ENCODE measurements at places on chromosomes 1 and 21.

DNA sequence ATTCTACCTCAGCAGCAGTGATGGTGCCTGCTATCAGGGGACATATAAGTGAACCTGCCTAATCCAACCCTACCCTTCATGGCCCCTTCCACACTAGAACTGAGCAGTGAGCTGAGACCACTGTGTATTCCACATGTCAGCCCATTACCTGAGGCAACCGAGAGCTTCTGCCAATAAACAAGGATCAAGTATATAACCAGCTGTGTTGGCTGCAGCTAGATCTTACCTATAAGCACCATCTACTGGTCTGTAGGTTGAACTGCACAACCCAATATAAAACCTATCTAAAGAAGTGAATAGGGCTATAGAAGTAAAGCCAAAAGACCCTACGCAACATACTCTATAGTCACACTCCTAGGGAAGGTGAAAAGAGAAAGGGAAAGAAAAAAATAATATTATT is 376.9 kb downstream of the HHIPL2 start:
- no peak for DNase-seq

- no peak for DNase-seq
Observed at GRCh38 chr1:94169126-94169525, 48.2 kb upstream of the ABCA4 start.

DNA sequence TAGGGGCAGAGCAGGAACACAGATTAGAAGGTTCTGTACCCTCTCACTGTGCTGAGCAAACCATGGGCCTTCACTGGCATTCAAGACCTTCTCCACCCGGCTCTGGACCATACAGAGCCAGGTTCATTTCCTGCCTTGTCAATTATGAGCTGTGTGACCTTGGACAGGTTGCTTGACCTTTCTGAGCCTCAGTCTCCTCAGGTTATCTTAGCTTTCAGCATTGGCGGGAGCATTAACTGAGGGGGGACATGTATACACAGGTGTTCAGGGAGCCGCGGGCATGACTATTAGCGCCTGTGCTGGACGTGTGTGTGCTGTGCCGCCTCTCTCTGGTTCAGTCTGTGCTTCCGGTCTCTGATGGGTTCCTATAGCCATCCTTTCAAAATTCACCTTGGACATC is 32.1 kb downstream of the HTR6 start:
- DNase-seq, result no peak

GRCh38 chr1:18776777-18777176 is 82.7 kb downstream of the TAS1R2 start:
- DNase-seq, result no peak

DNA sequence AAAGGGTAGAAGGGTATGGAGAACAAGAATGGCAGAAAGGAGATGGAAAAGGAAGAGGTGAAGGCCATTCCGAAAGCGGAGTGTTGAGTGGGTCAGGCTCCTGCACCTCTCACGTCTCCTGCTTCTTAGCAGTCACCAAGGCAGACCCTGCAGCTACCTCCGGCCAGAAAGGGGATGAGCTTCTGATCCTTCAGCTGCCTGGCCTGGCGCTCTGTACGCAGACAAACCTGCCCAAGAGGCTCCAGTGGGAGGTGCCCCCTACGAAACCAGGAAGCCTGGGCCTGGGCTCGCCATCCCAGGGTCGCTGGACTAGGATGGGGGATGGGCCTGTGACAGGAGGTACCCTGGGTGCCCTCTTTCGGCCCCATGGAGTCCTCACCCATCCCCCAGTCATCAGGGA is 3.0 kb downstream of the GPR61 start:
- no peak for DNase-seq

GRCh38 chr1:227773558-227773957 is 38.3 kb downstream of the SNAP47 start:
- DNase-seq, result no peak

DNA sequence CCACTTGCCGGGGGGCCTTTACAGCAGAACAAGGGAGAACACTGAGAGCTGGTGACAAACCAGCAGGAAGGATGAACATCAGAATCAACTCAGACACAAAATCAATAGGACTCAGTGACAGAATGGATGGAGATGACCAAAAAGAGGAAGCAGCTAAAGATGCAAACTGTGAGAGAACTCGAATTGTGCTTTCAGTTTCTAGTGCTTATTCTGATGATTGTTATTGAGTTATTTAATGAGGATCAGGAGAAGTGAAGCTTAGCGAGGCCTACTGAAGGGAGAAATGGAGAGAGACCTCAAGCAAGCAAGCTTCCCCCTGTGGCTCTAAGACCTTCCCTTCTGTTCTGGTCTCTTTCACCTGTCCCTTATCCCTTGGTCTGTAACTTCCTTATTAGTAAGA is 30.3 kb upstream of the TMEM125 start:
- DNase-seq, result no peak

DNA sequence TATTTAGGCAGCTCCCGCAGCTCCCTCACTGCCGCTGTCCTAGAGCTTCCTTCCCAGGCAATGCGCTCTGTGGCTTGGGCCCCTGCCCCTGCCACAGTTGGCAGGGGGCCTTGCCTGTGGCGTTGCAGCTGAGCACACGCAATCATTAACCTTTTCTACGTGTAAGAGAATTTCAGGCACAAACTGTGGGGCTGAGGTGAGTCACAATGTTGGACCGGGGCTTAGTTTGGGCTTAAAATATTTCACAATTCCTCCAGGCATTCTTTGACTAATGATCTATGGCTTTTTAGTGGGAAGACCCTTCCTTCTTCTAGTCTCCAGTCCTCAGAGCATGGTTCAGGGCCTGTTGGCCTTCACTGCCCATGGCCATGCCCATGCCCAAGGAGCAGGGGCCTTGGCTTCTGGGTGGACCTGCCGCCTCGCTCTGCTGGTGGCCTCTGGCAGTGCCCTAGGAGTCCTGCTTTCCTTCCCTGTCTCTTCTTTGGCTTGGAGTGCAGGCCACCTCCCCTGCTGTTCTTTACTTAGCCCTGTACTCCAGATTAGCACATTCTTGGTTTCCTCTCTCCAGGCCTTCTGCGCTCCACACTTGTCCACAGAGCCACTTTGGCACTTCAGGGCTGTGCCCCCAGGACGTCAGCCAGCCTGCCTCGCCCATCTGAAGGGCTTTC is 39.2 kb downstream of the MAPKAPK2 start:
- no peak for DNase-seq

DNA sequence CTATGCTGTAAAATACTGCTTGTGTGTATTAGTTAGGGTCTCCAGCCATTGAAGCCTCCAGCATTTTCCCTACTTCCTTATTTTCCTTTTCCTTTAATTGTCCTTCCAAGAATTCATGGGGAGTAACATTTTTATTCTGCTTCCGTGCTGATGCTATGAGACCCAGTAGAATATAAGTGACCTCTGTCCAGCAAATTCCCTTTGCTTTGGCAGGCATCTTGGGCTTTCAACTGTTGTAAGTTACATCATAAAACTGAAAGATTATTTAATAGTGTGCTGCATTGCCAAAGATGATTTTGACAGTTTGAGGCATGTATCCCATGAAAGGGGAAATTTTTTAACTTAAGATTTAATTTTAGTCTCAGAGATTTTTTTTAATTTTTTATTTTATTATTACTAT is 48.1 kb upstream of the B3GALT2 start:
- DNase-seq, result no peak

DNA sequence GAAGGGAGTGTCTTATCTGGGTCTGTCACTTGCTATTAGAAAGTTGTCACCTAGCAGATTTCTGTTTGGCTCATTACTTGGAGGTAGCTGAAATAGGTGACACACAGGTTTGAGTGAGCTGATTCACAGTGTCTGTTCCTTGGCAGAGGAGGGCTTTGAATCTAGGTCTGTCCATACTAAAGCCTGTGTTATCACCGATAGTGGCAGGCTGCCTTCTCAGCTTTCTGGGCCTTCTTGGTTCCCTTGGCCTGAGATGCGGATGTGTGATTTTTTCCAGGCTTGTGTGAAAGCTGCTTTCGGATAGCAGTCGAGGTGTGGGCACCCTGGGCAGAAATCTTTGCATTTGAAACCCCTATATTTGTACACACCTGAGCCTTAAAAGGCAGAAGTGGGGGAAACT is 73.9 kb downstream of the ACTL8 start:
- no peak for DNase-seq

- DNase-seq, result no peak
Observed at GRCh38 chr1:198437332-198437731, 103.1 kb downstream of the ATP6V1G3 start.

DNA sequence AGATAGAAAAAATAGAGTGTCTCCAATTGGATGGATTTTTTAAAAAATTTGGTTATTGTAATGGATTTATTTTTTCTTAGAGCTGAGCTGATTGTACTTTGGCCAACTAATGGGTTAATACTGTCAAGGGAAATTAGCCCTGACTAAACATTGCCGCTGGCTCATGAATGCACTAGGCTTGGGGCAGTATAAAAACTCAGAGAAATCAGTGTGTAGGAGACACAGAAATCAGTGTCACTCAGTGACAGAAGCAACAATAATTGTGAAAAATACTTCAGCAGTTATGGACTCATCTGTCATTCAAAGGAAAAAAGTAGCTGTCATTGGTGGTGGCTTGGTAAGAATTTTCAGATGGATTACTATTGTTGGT is at the start of gene KMO:
Gene KMO (plus strand): TSS at position 217 of the 370 bp plus-strand sequence. CDS start 67 bp downstream, at position 284.
- peak; percentile 16 for DNase-seq

DNA sequence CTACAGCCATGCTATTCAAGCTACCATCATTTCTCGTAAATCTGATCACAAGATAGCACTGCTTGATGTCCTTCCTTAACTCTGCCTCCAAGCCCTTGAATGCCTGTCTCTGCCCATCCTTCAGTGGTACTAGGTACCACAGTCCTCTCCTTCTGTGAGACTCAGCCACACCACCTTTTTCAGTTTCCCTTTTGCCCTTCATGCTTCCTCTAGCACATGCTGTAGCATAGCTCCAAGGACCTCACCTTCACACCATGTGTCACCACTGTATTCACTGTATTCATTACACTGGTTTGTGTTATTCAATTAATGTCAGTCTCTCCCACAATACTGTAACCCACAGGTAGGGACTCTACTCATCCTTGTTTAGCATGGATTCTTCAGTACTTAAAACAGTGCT is 8.0 kb upstream of the TP53BP2 start:
- no peak for DNase-seq

GRCh38 chr1:101139821-101140718 is 96.7 kb upstream of the S1PR1 start:
- DNase-seq, result no peak

DNA sequence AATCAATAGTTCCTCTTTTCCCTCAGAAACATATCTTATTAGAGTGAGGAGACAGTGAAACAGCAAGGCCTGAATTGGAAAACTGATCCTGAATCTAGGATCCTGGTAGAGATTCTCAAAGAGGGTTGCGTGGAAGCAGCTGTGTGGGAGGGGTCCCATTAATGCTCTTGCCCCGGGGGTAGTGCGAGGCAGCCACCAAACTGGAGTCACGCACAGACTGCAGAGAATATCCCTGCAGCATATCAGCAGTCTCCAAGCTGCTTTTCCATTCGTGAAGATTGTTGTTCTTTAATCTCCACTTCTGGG is 150.1 kb downstream of the DISC1 start:
- DNase-seq, result no peak

GRCh38 chr1:71028981-71029380 is 18.6 kb downstream of the PTGER3 start:
- no peak for DNase-seq

GRCh38 chr1:53259932-53260331 is 21.6 kb upstream of the MAGOH start:
- DNase-seq, result no peak

DNA sequence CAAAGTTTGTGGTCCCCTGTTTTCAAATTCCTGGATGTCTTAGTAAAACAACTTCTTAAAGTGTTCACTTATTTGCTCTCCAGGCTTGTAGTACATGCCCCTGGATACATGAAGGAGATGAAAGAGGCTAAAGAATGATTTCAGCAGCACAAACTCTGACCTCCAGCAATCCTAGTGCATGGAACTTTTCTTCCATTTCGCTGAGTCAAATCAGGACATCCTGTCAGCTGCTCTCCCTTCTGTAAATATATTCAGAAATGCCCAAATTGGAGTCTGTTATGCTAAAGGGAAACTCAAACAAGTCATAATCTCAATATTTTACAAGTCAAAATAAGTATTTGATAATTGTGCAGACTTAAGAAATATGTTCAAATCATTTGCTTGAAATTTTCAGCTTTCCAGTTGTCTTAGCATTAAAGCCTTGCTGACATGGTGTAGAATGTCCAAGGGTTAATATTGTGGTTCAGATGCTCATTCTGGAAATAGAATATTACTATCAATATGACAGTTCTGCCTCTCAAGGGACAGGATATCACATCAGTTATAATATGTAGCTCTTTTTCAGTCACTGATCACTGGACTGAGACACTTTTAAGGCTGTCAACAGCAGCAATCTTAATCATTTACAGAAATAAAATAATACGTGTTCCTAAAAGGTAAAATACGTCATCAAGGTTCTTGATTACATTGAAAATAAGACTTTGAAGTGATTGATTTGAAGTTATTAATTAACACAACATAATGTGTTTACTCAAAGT is 1157.3 kb downstream of the PLA2G4A start:
- DNase-seq, result no peak

- DNase-seq, result no peak
Observed at GRCh38 chr1:67281244-67281643, 26.4 kb upstream of the IL12RB2 start.

DNA sequence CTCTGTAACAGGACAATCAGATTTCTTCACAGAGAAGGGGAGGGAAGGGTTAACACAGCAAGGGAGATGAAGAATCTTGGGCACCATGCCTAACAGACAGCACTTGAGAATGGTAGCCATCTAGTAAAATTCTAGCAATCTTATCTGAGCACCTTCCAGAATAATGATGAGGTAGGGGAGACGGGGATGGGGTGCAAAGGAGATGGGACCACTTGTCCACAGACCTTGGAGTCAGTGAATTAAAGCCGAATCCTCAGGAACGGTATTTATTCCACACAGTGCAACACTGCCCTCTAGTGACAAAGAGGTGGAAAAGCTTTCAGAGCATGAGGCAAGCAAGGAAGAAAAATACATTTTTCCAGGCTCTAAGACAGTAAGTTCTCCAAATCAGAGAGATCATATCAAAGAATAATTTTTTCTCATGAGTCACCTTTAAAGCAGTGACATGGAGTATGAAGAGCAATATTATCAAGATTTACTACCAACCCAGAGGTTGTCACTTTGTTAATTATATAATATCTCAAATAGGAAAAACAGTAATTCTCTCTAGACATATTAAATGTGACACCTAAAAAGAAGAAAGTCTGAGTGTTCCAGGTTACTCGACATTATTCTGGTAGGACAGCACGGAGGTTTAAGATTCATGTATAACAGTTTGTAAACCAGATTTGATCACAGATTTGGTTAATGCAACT is 43.3 kb upstream of the LPAR3 start:
- peak; percentile 70 for DNase-seq

DNA sequence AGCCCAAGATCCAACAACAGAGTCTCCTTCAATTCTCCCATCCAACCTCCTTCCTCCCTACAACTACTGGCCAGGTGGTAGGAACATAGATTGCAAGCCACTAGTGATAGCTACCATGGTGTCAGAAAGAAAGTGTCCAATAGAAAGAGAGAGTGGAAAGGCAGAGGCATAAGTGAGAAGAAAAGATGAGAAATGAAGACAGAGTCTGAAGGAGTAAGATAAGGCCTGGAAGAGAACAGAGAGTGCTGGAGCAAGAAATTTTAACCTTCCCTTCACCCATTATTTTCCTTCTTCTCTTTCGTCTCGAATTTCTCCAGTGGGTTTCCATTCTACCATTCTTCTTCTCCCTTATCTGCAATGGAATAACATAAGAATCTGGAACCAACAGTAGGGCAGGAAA is 57.9 kb downstream of the CDC42BPA start:
- DNase-seq, result peak; percentile 37

All from hematopoietic multipotent progenitor cell treated with erythropoietin and hydrocortisone succinate and interleukin-3 and kit ligand, for 15 days (in vitro differentiated cells).